ENCODE measurements at places on chromosomes 1 and 21.

DNA sequence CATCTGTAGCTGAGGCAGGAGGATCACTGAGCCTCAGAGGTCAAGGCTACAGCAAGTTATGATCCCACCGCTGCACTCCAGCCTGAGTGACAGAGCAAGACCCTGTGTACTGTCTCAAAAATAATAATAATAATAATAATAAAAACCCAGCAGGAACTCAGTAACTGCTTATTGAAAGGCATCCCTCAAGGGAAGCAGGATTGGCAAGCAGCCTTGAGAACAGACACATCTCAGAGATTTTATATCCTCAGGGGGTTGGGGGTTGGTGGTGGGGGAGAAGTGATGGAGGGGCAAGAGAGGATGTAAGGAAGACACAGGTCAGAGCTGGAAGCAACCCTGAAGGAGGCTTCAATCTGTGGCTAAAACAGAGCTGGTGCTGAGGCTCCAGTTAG, 29.6 kb downstream of the GNB1 start:
- DNase-seq: no peak

DNA sequence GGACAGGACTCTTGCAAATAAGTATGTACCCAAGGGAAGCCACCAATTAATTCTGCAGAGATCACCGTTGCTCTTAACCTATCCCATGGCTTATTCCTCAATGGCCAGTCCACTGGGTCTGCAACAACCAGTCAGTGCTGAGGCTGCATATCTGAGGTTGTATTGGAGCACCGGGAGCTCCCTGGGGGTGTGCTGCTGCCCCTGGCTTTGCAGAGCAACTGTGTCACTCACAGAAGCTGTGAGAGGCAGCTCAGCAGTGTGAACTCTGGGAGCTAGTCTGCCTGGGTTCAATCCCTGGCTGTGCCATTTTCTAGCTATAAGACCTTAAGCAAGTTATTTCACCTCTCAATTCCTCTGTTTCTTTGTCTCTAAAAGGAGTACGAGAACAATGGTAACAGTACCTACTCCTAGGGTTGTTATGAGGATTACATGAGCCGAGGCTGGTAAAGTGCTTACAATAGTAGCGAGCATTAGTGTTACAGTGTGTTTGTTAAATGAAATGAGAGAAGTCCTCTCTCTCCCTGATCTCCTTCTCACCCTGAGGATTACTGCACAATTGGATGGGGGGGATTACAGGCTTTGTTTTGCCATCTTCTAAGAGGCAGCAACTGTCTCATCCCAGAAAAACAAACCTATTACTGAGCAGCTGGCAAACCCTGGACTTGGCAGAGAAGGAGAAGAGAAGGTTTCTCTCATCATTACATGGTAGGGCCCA, 3.6 kb downstream of the RXRG start:
- no peak for DNase-seq

DNA sequence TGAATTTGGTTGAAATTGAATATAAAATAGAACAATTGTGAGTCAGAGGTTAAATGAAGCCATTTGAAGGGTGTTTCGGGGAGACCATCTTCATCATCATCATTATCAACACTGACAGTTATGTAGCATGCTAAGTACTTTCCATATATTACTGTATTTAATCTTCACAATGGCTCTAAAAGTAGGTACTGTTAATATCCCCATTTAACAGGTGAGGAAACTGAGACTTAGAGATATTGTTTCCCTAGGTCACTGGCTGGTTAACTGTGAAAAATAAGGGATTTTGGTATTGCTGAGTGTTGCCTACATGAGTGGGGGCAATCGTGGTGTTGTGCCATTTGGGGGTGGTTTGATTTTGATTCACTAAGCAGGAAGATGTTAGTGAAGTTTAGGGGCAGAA, 100.3 kb downstream of the TBX19 start:
- DNase-seq: no peak

GRCh38 chr1:46087891-46088290, 44.5 kb downstream of the PIK3R3 start:
- DNase-seq: no peak

DNA sequence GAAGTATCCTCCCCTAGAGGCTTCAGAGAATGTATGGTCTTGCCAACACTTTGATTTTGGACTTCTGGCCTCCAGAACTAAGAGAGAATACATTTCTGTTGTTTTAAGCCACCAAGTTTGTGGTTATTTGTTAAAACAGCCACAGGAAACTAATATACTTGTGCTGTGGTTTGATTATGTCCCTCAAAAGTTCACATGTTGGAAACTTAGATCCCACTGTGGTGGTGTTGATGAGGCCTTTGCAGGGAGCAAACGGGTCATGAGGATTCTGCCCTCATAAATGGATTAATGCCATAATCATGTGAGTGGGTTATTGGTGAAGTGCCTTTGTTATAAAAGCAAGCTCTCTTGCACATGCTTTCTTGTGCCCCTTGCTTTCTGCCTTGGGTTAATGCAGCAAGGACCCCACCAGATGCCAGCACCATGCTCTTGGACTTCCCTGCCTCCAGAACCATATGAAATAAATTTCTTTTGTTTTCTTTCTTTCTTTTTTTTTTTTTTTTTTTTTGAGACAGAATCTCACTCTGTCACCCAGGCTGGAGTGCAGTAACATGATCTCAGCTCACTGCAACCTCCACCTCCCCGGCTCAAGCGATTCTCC, 157.3 kb downstream of the CLIC6 start:
- no peak for DNase-seq
